BE2C (cell line): ENCODE measurements at places on chromosomes 16 and 17.

- peak; percentile 45 for DNase-seq
Observed at GRCh38 chr17:28612936-28613872, 781 bp downstream of the RSKR start.

DNA sequence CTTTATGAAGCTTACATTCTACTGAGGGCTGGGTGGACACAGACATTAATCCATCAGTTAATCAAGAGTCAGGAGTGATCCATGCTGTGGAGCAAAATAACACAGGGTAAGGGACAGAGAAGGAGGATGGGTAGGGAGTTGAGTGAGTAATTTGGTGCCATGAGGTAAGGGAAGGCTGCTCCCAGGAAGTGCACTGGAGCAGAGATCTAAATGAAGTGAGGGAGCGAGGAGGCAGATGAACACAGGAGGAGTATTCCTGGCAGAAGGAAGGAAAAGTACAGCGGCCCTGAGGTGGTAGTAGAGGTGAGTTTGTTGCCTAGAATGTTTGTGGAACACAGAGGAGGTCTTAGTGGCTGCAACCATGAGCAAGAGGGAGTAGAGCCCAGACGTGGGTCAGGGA, 34.8 kb downstream of the ASIC2 start:
- no peak for DNase-seq

DNA sequence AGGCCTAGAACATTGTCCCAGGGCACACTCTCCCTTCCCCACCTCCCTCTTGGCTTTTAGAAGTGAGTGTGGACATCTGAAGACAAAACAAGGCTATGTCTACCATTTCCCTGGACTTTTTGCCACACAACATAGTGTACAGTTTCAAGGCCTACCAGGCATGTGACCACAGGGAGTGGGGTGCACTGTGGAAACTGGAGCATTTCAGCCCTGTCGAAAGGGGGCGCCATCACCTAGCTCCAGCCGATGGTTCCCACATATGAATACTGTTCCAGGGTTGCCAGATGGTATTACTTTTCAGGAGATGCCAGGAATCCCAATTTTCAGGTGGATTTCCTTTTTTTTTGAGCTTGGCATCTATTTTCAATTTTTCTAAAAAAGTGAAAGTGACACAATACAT, 140.7 kb downstream of the KATNIP start:
- DNase-seq, result no peak

- DNase-seq, result peak; percentile 41
Observed at GRCh38 chr17:4420692-4421131, 13.0 kb upstream of the SPNS3 start.

DNA sequence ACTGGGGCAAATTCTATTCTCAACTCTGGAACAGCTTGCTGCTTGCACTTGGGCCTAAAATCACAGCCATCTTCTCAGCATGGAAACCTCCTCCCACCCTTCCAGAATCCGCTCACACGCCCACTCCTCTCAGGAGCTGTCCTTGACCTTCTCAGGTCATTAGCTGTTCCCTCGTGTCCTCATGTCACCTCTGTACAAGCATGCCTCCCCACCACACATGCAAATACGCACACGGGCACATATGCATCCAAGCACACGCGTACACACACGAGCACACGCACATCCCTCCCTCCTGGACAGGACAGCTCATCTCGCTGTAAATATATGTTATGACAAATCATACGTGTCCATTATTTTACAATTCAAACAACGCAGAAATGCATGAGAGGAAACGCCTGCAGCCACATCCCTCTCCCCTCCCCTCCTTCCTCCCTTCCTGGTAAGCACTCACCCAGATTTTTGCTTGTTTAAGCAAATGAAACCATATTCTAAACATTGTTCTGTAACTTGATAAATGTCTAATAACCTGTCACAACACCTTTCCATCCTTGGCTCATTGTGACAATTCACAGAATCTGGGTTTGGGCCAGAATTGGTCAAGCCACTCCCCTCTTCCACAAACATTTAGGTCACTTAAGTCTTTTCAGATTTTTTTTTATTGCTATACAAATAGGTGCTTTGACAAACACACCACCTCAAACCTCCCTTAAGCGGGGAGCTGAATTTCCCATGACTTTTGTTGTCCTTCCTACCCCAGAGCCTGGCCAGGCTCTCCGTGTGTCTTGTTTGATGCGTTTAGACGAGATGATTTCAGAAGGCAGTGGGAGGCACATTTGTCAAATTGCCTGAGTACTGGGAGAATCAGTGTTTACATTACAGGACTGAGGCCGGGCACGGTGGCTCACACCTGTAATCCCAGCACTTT, 41.7 kb downstream of the DNAH17 start:
- DNase-seq, result no peak

DNA sequence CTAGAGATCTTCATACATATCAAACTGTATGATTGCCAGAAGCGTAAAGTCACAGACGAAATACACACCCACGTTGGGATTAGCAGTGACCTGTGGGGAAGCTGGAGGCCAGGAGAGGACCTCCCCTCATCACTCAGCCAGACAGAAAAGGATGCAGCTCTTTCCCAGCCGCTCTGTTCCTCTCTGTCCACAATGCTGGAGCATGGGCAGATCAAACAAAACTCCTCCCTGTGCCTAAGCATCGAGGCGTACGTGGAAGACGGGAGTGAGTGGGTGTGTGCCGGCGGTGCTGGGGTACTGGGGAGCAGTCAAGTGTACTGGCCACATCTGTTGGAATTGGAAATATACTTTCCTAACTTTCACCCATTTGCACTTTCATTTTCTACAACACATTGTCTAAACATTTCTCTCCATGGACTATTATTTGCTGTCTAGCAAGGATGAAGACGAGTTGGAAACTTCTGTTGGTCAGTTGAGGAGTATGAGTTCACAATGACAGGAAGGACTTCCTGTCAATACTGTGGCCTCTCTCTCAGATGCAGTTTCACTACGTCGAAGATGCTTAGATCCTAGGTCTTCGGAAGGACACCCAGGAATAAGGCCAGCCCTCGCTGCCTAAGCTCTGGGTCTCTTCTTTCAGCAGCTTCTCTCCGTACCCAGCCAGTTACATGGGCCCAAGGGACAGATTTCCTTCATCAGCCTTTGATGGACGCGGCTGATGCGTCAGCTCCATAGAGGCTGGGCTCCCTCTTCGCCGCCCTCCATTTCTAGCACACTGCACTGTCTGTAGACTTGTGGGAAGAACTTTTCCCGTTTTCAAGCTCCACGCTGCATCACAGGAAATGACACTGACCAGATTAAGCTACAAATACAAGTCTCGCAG, 30.6 kb upstream of the ENDOV start:
- DNase-seq, result no peak

DNA sequence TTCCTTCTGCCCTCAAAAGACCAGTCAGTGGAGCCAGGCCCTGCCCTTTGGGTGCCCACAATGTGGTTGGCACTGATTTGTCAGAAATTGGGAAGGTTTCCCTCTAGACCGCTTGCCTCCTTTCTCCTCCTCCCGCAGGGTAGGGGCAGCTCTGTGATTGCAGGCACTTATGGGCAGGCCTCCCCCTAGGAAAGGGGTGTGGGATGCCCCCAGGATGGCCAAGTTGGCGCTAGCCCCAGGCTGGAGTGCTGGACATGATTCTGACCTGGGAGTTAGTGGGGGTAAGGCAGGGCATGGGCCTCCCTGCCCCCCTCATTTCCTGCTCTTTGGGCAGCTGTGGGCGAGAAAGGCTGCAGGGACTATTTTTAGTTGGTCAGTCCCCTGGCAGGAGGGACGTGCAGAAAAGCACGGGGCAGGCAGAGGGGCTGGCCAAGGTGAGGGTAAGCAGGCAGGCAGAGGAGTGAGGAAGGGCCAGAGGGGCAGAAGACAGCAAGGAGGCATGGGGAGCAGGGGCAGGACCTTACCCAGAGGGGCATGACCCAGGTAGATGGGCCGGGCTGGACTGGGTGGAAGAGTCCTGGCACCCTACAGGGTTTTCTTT, 3.3 kb downstream of the RARA start:
- DNase-seq, result no peak

GRCh38 chr17:65143889-65144604, 6.9 kb downstream of the RGS9 start:
- no peak for DNase-seq

GRCh38 chr16:50839356-50839755, 97.5 kb downstream of the CYLD start:
- no peak for DNase-seq

- DNase-seq, result no peak
Observed at GRCh38 chr17:68324114-68324513, 32.8 kb downstream of the ARSG start.

DNA sequence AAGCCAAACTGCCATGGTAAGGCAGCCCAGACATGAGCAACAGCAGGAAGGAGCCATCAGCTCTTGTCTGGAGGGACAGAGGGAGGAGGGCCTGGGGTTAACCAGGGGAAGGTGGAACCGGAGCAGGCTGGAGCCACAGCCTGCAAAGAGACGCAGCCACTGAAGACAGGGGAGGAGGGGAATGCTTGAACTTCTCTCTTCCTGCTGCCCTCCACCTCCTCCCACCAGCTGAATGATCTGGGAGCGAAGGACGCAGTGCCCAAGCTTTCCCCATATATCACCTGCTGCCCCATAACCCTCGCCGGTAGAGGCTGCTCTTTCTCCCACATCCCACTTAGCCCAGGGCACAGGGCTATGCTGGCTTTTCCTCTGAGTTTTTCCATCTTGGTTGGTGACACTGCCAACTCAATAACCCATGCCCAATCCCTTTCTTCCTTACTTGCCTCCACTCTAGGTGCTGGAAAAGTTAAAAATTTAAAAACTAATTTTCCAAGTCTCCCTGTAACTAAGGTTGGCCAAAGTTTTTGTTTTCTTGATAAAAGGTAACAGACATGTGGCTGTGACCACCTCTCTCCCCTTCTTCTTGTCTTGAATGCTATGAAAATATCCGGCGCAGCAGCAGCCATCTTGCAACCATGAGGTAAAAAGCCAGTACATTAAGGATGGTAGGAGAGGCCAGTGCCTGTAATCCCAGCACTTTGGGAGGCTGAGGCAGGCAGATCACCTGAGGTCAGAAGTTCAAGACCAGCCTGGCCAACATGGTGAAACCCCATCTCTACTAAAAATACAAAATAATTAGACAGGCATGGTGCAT, 21.8 kb upstream of the CACNG4 start:
- DNase-seq, result no peak

DNA sequence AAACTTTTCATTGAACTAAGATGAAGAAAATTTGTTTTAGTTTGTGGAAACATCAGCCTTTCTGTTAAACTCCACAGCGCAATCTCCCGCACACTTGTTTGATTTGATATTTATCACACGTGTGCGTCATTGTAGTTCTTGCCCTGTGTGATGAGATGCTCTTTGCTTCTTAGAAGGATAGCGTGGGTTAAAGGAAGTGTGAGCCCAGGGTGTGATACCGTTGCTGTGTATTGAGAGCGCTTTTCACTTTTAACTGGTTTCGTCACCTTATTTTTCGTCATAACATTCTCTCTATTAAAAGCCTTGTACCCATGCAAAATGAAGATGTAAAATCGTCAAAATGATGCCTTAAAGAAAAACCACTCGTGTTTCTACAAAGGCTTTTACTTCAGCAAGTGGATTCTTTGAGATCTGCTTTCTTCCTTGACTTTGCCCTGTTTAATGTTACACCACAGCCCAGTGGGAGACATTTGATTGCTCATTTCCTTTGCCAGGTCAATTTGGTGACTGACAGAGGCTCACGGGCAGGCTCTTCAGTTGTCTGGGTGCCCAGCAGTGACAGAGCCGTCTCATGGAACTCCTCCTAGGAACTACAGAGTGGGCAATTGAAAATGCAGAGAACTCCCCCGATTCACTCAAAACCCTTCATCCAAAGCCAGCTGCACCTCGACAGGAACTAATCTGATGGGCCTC, 61.1 kb downstream of the RPA1 start:
- DNase-seq, result no peak

DNA sequence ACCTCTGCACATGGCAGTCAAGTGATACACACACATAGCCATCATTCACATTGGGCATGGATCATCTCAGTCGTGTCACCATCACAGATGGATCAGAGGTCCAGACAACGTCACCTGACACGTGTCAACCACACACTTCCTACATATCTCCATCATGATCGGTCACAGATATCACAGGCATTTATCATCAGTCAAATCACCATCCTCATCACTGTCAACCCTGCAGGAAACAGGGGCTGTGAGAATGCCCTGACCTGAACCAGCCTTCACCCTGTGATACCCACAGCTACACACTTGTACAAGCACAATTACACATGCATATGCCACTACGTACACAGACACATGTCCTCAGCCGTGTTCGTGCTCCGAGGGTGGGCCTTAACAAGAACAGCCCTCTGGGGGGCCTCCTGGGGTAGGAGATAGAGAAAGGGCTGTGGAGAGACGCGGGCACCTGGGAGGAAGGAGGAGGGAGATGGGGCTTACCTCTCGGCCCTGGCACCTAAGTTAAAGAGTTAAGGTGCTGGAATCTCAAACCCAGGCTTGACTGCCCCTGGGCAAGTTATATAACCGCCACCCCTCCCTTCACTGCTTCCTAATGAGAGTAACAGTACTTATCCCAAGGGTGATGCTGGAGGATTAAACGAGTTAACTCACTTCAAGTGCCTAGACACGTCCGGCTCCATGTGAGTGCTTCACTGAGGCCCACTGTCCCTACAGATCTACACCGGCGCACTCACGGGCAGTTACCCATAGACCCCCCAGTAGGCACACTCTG, 1.1 kb downstream of the SLC12A4 start:
- no peak for DNase-seq

GRCh38 chr16:27511657-27512448, 37.9 kb downstream of the GTF3C1 start:
- no peak for DNase-seq

DNA sequence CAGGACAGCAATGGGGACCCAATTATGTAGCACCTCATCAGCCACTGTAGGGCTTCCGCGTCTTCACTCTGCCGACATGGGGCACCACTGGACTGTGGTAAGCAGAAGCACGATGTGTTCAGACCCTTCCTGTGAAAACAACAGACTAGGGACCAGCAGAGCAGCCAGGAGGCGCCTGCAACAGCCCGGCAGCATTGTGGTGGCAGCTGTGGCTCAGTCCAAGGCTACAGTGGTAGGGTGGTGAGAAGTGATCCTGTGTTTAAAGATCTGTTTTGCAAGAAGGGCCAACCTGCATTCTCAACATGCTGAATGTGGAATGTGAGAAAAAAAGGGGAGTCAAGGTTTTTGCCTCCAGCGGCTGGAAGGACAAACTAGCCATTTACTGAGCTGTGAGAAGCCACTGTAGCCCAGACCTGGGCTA, 80.8 kb downstream of the GAS7 start:
- DNase-seq, result no peak

GRCh38 chr17:56468840-56469239, 124.7 kb upstream of the NOG start:
- no peak for DNase-seq

DNA sequence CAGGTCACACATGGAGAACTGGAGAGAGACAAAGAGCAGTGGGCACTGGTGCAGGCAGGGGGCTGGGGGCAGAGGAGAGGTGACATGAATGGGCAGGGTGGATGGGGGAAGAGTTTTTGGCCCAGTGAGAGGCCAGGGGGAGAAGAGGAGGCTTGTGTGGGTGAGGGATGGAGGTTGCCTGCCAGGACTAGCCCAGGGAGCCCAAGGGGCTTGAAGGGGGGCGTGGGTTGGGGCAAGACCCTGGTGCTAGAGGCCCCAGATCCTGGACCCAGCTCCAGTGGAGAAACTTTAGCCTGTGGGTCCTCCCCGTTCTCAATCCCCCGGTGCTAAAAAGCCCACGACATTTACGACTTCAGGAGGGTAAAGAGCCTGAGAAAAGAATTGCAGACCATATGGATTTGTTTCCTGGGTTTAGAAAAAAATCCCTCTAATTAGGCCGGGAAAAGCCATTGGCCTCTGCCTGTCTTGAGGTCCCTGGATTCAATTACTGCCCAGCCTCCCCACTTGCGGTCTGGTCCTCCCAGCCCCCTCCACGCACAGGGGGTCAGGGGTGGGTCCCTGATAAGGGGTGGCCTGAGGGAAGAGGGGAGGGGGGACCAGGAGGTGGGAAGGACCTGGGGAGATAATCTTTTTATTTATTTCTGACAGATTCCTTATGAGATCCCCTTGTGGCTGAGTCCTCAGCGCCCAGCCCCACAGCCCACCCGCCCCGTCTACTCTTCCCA, 33.0 kb downstream of the NGFR start:
- peak; percentile 4 for DNase-seq
